ENCODE measurements at places on chromosomes 2 and 18. TPM values are rescaled to one million over a fixed set of nuclear protein-coding genes. Genes with fewer than 3 reads are reported as not detected.

DNA sequence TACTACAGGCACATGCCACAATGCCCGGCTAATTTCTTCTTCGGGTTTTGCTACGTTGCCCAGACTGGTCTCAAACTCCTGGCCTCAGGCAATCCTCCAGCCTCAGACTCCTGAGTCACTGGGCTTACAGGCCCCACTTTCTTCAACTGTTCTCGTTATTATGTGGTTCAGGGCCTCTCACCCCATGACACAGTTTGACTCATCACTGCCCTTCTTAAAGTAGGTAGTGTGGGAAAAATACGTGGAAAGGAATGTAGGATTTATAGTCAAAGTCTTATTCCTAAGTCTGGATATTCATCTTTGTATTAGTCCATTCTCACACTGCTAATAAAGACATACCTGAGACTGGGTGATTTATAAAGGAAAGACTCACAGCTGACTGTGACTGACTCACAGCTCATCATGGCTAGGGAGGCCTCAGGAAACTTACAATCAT, 19.4 kb downstream of the CENPA start:
- H3K27me3 ChIP-seq = peaks cover 4% of the 10 kb centered on the region
- no peaks in the 10 kb centered on the region for H3K36me3 ChIP-seq
- H3K4me3 ChIP-seq = no peak overlapping the region
- H3K27ac ChIP-seq = peak overlapping the region; percentile 24
- H3K4me1 ChIP-seq = no peaks in the 10 kb centered on the region

Gene SMARCAL1
- 37.6 TPM for total RNA-seq

Gene RABL2A
- 14.1 TPM for total RNA-seq

GRCh38 chr2:69781321-69782248, 39.7 kb downstream of the ANXA4 start:
- no peak overlapping the region for H3K27ac ChIP-seq
- peaks cover 4% of the 10 kb centered on the region for H3K4me1 ChIP-seq
- H3K36me3 ChIP-seq = no peaks in the 10 kb centered on the region
- no peak for DNase-seq

GRCh38 chr2:239257511-239257937, 143.3 kb downstream of the HDAC4 start:
- peak; percentile 92 for DNase-seq
- no peaks in the 10 kb centered on the region for H3K36me3 ChIP-seq
- H3K4me1 ChIP-seq = peaks cover 9% of the 10 kb centered on the region

GRCh38 chr2:37644191-37644590, 27.3 kb downstream of the CDC42EP3 start:
- no peak overlapping the region for H3K4me3 ChIP-seq
- no peak for DNase-seq
- peaks cover 51% of the 10 kb centered on the region for H3K4me1 ChIP-seq
- H3K36me3 ChIP-seq = peaks cover 58% of the 10 kb centered on the region
- no peaks in the 10 kb centered on the region for H3K27me3 ChIP-seq

DNA sequence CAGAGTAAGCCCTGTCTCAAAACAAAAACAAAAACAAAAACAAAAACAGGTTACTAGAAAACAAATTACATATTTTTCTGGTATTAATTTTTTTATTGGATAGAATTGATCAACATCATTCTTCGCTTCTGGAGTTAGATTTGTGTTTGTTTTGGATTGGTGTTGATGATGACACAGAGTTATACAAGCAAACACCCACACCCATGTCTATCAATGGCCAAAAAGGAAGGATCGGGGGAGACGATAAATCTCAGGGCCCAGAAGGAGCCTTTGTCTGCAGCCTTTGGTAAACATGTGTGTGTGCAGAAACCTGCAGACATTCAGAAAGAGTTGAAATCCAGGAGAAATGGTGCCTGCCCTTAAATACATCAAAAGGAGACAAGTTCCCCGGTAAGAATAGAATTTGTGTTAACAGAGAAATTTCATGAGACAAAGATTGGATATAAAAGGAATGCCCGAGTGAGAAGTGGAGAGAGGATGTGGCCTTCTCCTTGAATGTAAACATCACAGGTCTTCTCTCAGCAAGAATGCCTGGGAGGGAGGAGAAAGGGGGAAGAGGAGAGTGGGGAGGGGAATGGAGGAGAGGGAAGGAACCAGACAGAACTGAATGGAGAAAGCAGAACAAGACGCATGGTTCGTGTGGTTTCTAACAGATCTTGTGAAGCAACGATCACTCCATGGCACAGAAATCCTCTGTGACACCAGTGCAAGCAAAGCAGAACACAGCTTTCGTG, 40.4 kb upstream of the TMEM178A start:
- H3K4me1 ChIP-seq = peaks cover 2% of the 10 kb centered on the region
- H3K4me3 ChIP-seq = no peak overlapping the region
- H3K27me3 ChIP-seq = no peaks in the 10 kb centered on the region
- DNase-seq = no peak
- H3K36me3 ChIP-seq = no peaks in the 10 kb centered on the region

Data from astrocyte (in vitro differentiated cells and primary cell).